T follicular helper cell (primary cell): ENCODE measurements at places on chromosomes 16 and 17.

GRCh38 chr16:31351942-31352325 lies 3.0 kb upstream of the ITGAX start:
- DNase-seq = no peak

GRCh38 chr16:70523743-70524398 lies at the start of gene SF3B3:
Gene SF3B3, plus strand, starts transcription at chr16:70523816. Its CDS starts 2,841 bp downstream, at chr16:70526657.
- DNase-seq = no peak

- DNase-seq = no peak
Observed at GRCh38 chr17:76943781-76944213, 75.6 kb downstream of the MGAT5B start.

DNA sequence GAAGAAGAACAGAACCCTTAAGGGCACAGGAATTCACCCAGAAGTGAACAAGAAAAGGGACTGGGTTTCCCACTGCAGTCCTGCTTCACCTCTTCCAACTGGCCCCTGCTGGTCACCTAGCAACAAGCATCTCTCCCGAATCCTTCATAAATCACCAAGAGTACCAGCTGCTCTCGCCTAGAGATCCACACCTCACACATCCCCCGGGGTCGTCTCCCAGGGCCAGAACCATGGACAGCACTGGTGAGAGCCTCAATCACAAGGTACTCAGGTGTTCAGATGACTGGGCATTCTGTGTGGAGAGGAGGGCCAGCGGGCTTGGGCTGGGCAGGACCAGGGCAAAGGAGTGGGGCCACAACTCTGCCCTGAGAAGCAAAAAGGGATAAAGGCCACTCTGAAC lies 65.9 kb downstream of the CCT6B start:
- DNase-seq = no peak

- DNase-seq = no peak
Observed at GRCh38 chr16:81545470-81546250, 101.1 kb downstream of the CMIP start.

- DNase-seq = no peak
Observed at GRCh38 chr17:19328441-19329061, 34.0 kb downstream of the B9D1 start.

DNA sequence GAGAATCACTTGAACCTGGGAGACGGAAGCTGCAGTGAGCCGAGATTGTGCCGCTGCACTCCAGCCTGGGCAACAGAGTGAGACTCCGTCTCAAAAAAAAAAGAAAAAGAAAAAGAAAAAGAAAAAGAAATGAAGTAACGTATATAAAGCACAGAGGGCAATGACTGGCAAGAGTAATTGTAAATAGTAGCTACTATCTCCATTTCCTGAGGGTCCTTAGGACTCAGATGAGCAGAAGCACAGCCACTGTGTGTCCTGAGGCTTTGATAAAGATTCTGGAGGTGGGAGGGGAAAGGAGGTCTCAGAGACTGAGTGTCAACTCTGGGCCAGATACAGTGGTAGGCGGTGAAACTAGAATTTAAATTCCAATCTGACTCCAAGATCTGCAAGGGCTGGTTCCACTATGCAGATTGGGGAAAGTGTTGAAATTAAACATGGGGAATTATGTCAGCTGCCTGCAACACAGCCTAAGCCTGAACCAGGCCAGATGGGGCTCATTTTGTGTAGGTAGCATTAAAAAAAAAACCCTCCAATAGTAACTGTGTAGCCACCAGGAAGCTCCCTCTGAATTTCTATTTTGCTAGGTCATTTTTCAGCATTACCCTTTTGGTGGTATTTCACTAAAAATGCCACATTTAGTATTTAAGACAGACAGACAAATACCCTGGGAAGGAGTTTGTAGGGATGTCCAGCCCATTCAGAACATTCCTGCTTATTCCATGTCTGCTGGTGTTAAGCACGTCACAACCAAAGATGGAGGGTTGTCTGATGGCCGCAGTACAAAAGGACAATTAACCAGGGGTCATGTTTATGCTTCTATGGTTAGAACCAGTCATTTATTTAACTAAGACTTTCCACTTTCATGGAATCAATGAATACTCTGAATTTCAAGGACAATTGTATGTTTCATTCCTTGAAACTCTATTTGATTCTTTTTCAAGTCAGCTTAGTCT lies 46.1 kb downstream of the TBX4 start:
- DNase-seq = no peak

- no peak for DNase-seq
Observed at GRCh38 chr17:54785643-54786268, 114.9 kb upstream of the TOM1L1 start.

- DNase-seq = no peak
Observed at GRCh38 chr17:6675201-6675825, 23.8 kb downstream of the C17orf100 start.

- no peak for DNase-seq
Observed at GRCh38 chr17:39165841-39166349, at the start of gene ARL5C. Gene ARL5C, minus strand, starts transcription at chr17:39166161. Its CDS starts 401 bp downstream, at chr17:39165760.

GRCh38 chr17:81870131-81870980 lies 781 bp downstream of the ARHGDIA start:
- no peak for DNase-seq

DNA sequence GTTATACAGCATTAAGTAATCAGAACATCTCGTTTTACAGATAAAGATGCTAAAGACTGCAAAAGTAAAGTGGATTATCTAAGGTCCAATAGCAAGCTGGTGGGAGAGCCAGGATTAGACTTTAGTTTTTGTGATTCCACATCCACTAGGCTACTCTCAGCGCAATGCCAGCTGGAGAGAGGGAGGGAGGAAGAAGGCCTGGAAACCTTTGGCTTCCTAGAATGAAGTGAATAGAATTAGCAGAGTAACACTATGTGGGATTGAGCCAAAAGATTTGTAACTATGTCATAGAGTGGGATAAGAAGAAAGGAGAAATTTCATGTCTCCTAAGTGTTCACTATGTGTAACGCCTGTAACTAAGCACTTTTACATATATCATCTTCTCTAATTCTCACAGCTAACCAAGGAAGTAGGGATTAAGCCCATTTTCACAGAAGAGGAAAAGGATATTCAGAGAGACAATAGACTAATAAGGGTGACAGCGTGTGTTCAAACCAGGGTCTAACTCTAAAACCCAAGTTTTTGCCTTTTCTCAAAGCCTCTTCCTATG lies 25.4 kb upstream of the NSRP1 start:
- DNase-seq = no peak

DNA sequence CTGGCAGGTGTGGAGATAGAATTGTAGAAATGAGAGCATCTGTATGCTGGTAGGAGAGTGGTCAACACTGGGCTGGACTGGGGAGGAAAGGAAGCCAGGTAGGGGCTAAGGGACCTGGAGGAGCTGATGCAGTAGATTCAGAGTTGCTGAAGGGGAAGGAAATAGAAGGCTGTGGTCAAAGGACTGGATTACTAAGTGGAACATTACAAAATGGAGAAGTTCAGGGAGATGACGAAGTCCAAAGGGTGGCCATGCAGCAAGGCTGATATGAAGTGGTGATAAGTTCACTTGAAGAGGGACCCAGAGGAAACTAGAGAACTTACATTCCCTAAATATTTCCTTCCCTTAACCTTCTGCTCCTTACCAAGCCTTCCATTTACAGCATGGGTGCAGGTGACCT lies 8.6 kb upstream of the CCL2 start:
- DNase-seq = no peak

- DNase-seq = no peak
Observed at GRCh38 chr17:69250641-69251040, 22.0 kb upstream of the ABCA10 start.

DNA sequence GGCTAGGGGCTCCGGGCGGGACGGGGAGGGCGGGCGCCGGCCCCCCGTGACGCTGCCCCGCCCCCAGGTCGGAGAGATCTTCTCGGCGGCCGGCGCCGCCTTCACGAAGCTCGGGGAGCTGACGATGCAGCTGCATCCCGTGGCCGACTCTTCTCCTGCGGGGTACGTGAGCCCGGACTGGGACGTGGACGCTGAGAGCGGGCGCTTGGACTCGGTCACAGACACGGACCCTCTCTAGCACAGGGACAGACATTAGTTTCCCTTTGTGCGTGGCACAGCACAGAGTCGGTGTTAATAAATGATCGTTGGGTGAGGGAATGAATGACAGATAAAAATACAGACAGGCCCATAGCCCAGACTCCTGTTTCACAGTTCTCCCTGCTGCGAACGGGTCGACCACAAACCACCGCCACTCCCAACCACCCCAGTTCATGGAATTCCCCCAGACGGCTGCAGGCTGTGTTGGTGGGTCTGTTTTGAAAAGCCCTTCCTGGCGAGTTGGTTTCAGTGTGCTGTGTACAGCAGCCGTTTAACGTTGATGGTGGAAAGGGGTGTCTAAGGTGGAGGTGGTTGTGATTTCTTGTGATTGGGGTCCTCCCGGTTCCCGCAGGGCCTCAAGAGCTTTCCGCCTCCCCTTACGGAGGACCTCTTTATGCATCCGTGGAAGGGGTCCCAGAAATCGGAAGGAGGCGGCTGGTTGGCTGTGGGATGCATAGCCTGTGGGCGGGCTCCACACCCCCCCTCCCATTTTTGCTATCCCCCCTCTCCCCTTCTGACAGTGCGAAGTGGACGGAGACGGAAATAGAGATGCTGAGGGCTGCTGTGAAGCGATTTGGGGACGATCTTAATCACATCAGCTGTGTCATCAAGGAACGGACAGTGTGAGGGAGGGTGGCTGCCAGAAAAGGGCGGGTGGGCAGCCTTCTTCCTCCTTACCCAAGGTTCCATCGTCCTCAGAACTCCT lies 2.9 kb downstream of the RNASEK start:
- DNase-seq = peak; percentile 78

DNA sequence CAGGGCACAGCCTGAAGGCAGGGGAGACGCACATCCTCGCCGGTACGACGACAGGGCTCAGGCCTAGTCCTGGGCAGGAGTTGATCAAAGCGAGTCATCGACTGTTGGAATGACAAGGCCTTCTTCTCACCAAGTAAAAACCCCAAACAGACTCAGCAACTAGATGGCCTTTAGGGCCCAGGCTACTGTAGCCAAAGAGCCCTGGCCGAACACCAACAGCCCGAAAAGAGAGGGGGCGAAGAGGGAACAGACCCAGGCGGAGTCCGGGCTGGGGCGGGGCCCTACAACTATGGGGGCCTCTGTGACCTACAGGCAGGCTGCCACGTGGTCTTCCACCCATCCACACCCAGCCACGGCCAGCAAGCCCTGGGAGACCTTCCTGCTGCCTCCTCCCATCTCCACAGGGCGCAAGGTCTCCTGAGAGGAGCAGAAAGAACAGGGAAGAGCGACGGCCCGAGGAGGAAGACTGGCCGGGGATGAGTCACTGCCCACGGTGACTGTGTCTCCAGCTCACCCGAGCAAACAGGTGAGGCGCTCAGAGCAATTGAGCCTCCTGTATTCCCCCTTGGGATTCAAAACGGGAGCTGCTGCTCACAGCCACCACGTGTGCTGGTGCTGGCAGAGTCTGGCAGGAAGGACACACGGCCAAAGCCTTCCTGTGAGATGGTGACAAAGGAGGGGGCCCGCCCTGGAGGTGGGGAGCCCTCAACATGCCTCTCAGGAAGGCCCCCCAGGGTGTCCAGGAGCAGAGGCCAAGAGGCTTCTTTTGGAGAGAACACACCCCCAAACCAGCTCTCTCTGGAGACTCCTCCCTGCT lies 17.7 kb downstream of the SLC16A3 start:
- DNase-seq = no peak

DNA sequence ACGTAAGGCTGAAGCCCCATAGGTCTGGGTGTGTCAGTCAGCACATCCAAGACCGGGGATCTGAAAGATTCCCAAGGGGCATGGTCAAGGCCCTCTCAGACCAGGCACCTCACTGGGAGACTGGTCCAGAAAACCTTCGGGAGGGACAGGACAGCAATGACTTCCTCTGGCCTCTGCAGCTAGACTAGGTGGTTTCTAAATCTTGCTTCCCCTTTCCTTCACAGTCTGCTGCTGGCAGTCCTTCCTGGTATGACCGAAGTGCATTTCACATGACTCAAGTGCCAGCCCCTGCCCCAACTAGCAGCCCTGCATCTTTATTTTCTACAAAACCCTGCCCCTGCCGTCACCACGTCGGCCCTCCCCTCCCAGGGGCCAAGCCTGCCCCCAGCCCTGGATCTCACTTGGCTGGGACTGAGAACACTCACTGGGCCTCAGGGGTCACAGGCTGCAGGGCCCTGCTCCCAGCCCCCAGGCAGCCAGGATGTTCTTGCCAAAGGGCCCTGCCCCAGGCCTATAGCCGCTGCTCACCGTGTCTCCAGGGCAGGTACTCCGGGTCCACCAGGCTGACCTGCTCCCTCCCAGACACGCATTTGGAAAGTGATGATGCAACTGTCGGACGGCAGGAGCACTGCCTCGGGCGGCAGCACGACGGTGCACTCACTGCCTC lies 18.3 kb downstream of the POLR3K start:
- no peak for DNase-seq

DNA sequence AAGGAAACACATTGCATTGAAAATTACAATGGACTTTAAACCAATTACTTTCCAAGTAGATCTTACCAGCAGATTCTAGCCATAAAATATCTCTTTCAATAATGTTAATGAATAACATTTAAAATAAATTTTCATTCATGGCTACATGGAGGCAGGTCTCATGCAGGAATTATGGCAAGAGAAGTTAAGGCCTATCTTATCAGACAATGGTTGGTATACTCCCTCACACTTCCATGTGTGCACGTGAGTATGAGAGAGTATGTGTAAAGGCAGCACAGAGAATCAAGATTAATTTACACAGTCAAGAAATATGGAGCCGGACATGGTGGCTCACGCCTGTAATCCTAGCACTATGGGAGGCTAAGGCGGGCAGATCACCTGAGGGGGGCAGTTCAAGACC lies 76.5 kb downstream of the HELZ start:
- DNase-seq = no peak

DNA sequence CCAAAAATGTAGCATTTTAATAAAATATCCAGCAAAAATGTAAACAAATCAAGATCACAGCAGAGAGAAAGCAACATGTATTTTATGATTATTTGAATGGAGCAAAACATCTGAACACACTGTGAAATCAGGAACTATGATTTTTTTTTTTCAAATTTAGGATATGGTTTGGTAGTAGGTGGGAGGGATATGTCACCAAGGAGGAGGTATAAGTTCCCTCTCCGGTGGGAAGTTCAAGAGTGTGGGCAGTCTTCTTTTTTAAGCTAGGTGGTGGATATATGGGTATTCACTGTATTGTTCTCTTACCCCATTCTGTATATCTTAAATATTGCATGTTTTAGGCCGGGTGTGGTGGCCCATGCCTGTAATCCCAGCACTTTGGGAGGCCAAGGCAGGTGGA lies 10.2 kb downstream of the CDR2 start:
- no peak for DNase-seq

GRCh38 chr17:80871341-80871740 lies 120.3 kb upstream of the CHMP6 start:
- no peak for DNase-seq

- DNase-seq = no peak
Observed at GRCh38 chr17:79732254-79732653, 1.5 kb downstream of the ENPP7 start.
